ENCODE measurements at places on chromosomes 12 and 14.

DNA sequence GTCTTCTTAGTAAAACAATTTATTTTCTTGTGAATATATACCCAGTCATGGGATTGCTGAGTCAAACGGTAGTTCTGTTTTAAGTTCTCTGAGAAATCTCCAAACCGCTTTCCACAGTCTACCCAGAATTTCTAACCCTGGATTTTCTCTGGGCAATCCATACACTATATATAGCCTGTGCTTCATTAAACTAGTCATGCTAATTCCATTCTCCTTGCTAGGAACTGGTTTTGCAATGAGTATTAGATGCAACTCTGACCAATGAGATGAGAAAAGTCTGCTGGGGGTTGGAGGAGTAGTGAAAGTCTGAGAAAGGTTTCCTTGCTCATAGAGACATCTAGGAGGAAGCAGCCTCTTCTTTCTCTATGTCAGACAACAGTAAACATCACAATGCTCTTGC lies 196.1 kb upstream of the CDKN3 start:
- no peak for DNase-seq

DNA sequence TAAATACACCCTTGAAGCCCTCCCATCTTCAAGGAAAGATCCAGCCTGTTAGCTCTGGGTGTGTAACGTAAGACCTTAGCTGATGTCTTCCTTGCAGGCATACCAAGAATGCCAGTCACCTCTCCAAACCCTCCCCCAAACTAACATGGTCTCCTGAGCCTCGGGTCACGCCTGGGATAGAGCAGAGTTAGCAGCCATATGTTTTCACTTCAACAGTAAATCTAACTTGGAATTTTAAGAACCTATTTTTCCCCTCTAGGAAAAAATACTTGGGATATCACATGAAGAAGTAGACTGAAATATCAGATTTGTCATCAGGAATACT lies 27.9 kb downstream of the BCL2L14 start:
- DNase-seq: no peak

DNA sequence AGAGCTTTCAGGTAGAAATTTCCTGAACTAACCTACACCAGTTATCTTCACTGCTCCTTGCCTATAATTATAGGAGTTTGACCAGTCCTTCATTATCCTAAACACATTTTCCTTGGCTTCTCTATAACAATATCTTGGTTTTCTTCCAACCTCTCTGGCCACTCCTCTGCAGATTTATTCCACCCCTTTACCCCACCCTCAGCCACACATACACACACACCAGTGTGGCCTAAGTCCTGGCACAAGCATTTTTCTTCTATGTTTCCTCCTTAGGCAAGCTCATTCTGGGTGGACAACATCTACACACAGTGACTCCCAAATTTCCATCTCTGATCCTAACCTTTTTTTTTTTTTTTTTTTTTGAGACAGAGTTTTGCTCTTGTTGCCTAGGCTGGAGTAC lies 25.1 kb downstream of the CDK17 start:
- DNase-seq: no peak

DNA sequence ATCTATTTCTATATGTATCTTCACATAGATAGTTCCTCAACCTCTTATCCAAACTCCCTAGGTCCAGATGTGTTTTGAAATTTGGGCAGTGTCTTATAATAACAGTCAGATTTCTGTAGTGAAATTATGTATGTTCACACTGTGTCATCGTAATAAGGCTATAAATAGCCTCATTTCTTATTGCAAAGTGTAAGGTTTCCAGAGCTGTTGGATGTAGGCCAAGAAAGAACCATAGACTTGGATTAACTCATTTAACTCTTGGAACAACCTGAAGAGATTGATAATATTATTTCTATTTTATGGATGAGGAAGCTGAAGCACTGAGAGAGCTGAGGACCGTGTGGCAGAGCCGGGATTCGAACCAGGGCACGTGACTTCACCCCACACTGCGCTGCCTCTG lies 49.0 kb upstream of the PIWIL1 start:
- no peak for DNase-seq

GRCh38 chr14:68379510-68380328 lies 413.1 kb downstream of the ZFP36L1 start:
- no peak for DNase-seq

- DNase-seq: no peak
Measured at GRCh38 chr12:115413626-115414025, 729.7 kb upstream of the TBX3 start.

DNA sequence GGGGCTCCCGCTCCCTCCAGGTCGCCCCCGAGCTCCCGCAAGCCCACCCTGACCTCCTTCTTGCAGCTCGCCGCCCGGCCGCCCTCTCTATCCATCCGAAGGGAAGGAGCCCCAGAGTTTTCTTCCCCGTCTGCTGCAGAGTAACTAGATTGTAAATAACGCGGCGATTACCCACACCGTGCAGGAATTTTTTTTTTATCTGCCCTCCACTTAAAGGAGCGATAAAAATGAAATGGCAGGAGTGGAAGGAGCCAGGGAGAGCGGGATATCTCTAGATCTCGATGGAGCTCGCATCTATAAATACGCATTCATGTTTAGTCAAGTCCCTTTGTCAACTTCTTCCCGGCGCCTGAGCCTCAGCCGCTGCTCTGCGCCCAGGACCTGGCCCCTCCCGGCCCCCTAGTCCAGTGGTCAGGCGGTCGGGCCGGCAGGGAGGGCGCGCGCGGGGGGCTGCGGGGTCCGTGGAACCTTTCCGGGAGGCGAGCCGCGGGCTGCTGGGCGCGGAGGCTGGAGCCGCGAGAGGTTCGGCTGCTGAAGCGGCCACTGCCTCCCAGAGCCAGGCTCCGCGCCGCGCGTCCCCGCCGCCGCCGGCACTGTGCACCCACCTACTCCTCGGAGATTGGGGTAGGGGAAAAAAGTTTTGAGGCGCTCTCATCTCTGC lies 386.0 kb downstream of the BCAT1 start:
- no peak for DNase-seq

DNA sequence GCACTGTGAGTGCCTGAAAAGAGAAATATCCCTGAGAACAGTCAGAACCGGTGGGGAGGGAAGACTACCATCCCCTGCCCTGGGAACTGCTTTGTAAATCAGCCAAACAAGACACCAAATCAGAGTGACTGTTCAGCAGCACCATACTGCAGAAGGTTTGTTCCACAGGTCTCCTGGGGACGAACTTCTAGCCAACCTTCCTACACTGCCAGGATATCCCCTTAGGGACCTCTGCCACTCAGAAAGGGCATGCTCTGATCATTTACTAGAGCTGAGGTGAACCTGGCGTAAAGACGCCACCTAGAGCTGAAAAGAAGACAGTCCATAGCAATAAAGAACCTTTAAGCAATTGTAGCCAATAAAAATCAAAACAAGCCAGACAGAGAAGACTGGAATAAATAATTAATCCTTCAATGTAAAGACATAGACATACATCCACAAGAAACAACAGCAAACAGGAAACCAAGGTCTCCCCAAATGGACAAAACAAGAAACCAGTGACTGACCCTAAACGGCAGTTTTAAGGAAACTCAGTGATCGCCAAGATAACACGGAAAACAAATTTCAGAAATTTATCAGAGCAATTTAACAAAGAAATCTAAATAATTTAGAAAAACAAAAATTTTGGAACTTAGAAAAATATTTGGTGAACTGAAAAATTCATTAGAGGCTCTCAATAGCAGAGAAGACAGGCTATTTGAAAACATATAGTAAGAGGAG lies 228.1 kb upstream of the AMIGO2 start:
- no peak for DNase-seq

- DNase-seq: no peak
Measured at GRCh38 chr12:16520328-16520727, 85.6 kb downstream of the LMO3 start.

DNA sequence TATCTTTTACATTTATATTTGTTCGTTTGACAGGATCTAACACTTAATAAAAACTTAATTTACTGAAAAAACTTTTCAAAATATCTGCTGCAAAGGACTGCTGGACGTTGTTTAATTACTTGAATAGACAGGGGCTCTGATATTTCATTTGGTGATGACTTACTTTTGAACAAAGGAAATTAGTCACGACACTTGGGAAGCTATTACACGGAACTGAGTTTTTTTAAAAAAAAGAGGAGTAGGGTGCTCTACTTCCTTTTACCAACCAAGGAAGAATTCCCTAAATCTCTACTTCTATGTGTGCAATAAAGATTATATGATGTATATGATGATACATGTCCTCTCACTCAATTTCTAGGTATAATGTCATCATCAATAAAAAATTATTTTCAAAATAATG lies 4.7 kb downstream of the FGD6 start:
- DNase-seq: no peak

GRCh38 chr14:100135073-100135472 lies 24.4 kb downstream of the DEGS2 start:
- DNase-seq: no peak

DNA sequence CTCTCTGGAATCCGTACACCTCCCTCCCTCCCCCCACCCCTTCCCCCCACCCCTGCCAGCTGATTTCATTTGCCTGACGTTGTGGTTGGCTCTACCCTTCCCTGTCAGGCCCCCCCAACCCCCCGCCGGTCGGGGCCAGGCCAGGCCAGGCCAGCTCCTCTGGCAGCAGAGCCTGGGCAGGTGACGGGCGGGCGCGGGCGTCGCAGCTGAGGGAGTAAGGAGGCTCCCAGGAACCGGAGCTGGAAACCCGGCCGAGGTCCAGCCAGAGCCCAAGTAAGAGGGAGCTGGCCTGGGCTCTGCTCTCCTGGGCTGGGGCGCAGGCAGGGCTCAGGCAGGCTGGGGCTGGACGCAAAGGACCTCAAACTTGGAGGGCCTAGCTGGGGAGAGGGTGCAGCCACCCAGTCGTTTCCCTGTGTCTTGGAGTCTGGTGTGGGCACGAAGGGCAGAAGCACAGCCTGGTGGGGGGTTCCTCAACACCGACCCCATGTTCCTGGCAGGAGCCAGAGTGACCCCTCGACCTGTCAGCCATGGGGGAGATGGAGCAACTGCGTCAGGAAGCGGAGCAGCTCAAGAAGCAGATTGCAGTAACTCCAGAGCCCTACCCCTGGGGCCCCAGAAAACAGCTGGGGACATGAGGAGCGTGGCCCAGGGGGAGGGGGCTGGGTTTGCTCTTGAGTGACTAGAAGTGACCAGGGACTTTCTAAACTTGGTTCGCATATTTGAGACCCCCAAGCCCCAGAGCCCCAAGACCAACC lies at the start of gene GNB3:
TSS of gene GNB3 (plus strand) at position 165 of the 755 bp plus-strand sequence. CDS start at position 528, 363 bp downstream.
- DNase-seq: no peak

- DNase-seq: no peak
Measured at GRCh38 chr12:41515953-41516352, 327.8 kb downstream of the PDZRN4 start.

- DNase-seq: no peak
Measured at GRCh38 chr12:95663525-95663924, 112.2 kb upstream of the USP44 start.

DNA sequence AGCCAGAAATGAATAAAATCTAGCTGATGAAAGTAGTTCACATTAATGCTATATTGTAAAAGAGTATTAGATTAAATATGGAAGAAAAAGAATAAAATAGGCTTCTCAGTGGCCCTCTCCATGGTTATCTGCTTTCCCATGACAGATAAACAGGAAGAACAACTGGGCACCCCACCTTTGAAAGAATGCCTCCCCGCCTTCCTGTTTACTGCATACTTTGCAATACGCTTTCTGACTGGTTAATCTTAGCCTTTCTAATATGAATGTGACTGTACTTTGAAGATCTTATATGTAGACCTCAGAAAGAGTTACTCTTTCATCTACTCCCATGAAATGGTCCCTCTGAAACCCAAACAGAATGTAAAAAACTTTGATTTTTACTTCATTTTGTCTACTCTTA lies 34.1 kb upstream of the DAAM1 start:
- DNase-seq: no peak

DNA sequence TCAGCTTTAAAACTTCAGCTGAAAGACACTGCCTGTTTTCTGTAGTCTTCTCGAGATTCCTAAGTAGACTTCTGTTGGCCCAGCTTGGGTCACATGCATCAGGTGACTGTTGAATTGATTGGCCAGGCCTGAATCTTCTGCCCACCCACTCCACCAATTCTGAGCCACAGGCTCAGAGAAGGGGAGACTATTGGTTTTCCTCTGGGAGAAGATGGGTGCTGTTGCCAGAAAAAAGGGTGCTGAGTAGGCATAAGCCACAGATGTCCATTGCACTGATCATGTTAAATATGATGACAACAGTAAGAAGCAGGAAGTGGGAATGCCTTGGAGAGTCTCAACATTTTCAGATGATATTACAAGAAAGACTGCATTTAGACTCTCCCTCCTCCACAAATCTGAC lies 6.8 kb upstream of the SPTLC2 start:
- no peak for DNase-seq

DNA sequence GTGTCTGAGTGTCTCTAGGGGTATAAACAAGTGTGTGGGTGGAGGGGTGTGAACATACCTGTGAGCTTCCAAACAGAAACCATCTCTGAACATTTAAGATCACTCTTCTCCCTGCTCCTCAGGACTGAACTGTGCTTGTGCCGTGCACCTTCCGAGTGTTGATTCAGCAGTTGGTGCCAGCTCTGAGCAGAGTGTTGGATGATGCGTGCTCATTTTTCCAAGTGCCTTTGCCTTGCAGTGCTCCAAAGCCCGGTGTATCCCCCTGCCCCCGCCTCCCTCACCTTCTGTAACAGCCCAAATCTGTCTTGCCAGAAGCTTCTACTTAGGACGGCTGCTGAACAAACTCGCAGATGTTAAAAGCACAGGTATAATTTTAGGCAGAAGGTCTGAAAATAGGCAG lies 4.4 kb downstream of the WSCD2 start:
- DNase-seq: no peak

GRCh38 chr12:23895792-23896218 lies 53.7 kb downstream of the SOX5 start:
- DNase-seq: no peak

GRCh38 chr14:102616799-102617198 lies 24.4 kb downstream of the RCOR1 start:
- DNase-seq: no peak

- DNase-seq: no peak
Measured at GRCh38 chr14:72010474-72010873, 78.2 kb downstream of the RGS6 start.

DNA sequence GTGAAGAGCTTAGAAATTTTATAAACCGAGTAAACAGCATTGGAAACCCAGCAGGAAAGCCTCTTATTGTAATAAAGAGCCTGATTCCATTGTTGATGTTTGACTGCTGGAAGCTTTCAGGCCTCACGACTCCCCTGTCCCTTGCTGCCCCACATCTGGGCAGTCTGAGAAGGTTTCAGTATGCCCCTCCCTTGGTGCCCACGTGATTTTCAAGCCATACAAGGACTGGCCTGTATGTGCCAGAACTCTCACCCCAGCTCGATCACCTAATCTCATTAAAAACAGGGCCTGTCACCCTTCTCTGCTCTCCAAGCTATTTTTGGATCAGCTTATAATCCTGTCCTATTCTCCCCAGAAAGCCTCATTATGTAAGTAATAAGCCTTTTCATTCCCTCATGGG lies 7.5 kb upstream of the PYROXD1 start:
- DNase-seq: no peak

DNA sequence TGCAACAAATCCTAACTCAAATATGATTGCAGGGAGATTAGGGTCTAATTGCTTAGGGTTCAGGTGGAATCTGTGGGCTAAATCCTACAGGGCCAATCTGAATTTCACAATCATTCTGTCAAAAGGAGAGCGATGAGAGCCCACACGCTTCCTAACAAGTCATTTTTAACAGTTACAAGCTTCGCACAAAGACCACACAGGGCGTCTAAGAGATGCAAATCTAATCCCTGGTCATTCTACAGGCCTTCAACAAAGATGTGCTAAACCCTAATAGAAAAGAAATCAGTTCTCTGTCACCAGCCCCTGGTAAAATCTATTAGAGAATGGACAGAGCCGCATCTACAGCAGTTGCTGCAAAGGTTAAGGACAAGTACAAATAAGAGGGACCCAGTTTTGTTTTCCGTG lies 15.3 kb downstream of the NKX2-1 start:
- DNase-seq: no peak
